AG10803 (cell line): ENCODE measurements at places on chromosomes 13 and 19.
A peak's percentile ranks its signal among the peaks of the same experiment; 100 is the strongest.

DNA sequence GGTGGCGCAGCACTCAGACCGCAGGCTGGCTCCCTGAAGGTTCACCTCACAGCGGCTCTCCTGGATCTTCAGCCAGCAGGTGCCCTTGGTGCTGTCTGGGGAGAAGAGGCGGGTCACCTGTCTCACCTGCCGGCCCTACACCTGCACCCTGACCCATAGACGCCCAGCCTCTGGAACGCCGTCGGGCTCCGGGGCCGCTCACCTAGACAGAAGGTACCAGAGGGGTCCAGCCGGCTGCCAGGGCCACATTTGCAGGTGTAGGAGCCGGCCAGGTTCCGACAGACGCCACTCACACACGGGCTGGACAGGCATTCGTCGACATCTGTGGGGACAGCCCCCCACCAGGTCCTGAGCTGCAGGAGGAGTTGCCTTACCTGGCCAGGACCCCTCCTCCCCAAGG lies 22.9 kb downstream of the FBN3 start:
- no peak for DNase-seq

DNA sequence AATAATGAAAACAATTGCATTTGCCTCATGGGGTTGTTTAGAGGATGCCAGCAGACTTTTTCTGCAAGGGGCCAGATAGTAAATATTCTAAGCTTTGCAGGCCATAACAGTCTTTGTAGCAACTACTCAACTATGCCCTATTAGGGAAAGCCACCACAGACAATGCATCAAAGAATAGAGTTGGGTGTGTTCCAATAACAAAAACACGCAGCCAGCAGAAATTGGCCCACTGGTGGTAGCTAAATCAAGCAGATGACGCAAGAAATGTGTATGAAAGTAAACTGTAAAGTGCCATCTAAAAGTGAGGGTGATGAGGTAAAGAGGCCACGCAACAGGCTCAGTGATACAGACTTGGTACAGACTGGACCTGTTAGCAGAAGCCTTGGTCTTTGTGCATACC lies 75.2 kb upstream of the SIAH3 start:
- DNase-seq: no peak

DNA sequence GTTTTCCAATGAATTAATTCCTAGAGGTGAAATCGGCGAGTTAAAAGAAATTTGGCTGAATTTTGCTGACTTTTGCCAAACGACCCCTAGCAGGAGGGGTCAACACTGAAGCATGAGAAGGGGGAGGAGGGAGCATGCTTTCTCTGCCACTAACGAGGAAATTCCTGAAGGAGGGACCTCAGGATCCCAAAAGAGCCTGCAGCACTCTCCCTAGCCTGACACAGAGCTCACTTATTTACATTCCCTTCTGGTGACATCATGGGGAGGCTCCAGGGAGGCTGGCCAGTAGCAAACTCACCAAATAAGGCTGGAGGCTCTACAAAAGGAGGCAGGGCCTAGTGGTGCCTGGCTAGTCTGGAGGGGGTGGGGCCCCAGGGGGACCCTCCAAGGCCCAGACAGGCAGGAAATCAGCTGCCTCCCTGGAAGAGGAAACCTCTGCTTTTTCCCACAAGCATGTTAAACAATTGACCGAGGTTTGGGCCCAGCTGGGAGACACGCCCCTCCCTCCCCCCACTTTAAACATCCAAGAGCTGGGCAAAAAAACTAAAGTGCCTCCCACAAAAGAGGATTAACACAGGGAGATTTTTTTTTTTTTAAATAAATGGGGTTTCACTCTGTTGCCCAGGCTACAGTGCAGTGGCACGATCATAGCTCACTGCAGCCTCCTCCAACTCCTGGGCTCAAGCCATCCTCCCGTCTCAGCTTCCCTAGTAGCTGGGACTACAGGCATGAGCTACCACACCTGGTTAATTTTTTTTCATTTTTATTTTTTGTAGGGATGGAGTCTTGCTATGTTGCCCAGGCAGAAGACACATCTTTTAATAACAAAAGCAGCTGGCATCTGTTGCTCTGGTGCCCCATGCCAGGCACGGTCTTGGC lies 2.1 kb downstream of the DAPK3 start:
- DNase-seq: peak; percentile 99

DNA sequence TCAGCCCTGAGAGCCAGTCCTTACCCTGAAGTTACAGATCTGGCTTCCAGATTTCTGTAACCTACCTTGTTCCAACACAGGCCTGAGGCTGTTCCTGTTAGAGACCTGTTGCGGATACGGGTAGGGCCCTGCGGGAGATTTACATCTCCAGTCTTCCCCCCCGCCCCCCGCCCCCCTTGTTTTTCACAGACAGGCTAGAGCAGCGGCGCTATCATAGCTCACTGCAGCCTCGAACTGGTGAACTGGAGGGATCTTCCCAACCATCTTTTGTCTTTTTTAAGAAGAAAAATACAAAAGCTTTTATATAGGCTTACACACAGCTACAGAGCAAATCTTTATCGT lies 10.6 kb upstream of the CEACAM21 start:
- DNase-seq: no peak

GRCh38 chr19:47564081-47564480 lies 8.9 kb downstream of the ZNF541 start:
- no peak for DNase-seq

DNA sequence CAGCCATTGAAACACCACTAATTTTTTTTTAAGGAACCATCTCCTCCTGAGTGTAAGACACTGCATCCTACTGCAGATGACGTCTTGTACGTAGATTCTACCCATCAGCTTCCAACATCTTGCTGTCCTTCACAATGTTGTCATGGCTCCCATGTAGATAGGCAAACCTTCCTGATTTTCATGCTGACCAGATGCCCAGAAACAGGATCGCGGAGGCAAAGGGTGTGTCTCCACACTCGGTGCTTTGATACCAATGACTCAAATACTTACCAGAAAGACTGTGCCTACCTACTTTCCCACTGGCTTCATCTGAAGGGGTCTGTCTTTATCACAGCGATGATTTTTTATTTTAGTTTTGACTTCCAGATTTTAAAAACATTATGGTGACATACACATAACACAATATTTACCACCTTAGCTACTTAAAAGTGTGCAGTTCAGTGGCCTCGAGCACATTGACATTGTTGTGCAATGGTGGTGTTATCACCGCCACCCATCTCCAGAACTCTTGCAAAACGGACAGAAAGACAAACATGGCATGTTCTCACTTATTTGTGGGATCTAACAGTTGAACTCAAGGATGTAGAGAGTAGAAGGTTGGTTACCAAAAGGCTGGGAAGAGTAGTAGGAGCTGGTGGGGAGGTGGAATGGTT lies 94.0 kb upstream of the PEG3 start:
- DNase-seq: no peak

DNA sequence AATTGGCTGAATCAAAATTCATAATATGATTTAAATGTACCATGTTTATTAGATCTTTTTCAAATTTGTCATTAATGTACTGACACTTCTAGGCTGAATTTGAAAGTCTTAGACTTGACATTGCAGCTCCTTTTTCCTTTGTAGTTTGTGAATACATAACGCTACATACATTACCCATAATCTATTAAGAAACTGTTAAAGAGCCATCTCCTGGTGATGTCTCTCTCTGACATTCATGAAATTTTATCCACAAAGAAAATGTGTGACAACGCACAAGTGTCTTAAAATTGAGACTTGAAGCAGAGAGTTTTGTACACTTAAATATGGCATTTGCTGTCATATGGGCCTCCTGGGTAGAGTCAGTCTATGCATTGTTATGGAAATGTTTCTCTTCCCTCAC lies 320.2 kb upstream of the ARGLU1 start:
- DNase-seq: no peak

DNA sequence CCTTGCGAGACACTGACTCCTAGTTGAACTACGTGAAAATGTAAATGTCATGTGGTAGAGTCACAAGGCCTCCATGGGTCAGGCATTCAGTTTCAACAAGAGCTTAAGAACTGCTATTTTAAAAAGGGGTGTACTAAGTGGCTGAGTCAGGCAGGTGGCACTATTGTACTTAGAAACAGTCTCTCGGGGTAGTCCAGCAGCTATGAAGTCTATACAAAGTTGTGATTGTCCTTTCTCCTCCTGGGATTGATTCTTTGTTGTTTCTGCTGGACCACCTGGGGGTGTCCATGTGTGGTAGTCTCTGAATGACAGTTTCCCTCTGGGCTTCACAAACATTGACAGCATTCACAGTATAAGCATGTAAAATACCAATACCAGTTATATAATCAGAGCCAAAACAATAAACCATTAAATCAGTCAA lies 33.0 kb downstream of the UGGT2 start:
- peak; percentile 71 for DNase-seq

DNA sequence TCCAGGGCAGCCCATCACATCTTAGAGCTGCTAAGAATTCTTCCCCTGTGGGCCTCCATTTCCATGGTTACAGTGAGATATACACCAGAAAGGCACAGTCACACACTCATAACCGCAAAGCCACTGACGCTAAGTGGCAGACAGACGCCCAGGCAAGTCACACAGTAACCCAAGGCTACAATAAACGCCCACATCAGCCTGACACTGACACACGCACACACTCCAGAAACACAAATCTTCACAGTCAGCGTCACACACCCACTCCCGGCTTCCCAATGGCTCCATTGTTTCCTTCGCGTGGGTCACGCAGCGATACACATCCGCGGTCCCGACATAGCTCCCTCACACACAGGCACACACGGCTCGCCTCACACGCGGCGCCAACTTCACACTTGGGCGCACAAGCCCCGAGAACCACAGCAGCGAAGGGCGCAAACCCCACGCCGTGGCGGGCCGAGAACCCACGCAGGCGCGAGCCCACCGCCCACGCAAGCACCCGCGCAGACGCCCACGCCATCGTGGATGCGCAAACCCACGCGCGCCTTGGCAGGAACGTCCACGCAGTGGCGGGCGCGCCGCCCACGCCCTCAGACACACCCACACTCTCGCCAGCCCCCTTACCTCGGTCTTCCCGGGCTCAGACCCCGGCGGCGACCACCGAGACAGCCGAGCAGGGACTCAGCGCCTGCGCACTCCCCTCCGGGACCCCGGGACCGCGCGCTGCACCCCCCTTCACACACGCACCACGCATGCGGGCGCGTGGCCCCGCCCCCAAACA lies at the start of gene ZNF667:
Gene ZNF667, minus strand, starts transcription at position 695 of the 778 bp plus-strand sequence. CDS start 14,975 bp downstream, outside the sequence.
- peak; percentile 67 for DNase-seq

DNA sequence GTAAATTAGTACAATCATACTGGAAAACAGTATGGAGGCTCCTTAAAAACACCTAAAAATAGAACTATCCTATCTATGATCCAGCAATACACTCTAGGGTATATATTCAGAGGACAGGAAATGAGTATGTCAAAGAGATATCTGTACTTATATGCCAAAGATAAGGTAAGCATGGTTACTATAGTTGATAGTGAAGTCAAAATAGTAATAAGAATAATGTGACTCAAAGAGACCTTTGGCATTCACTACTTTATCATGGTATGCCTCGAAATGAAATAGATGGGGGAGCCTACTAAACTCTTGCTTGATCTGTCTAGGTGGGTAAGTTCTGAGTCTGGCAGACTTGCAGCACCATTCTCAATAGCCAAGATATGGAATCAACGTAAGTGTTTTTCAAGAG lies 30.3 kb downstream of the FXYD5 start:
- DNase-seq: no peak

DNA sequence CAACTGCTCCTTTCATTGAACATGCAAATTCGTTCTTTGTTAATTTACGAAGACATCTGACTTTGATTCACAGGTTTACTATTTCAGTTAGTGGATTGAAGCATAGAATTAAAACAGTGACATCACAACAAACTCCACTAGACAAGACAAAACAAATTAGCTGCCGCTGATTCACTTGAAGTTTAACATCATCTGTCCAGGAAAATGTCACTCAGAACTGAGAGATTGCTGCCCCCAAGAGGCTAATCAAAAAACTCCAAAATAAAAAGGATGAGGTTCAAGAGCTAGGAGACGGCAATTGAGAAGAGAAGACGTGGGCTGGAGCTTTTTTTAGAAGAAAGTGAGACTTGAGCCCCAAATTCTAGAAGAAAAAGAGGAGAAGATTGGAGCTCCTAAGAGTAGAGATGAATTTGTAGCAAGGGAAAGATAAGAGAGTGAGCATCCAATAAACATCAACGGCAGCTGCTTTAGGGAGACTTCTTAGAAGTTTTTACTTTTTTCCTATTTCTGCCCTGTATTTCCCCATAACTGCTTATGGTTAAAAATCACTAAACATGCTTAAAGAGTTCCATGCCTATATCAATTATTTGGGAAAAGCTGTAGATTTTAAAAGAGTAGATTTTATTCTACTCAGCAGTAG lies 40.8 kb upstream of the TPP2 start:
- DNase-seq: peak; percentile 25

- DNase-seq: peak; percentile 96
Observed at GRCh38 chr13:41613984-41614661, 156.8 kb downstream of the RGCC start.

GRCh38 chr13:75803164-75803611 lies 167.1 kb downstream of the LMO7 start:
- no peak for DNase-seq

- DNase-seq: no peak
Observed at GRCh38 chr19:7460562-7460966, 28.3 kb downstream of the PEX11G start.

DNA sequence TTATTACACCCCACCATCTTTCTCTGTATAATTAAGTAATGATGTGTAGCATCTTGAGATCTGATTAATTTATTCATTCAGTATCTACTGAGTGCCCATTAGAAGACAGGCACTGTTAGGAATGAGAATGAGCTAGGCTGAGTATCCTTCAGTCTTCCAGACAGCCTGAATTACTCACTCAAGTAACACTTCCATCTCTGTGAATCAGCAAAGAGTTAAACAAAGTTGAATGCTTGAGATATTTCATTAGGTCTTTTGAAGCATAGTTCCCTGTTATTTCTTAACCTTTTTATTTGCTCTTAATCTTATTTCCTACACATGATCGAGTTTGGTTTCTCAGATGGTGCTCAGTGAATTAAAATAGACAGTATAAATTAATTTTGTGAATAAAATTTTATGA lies 413.7 kb downstream of the DCT start:
- DNase-seq: peak; percentile 18
